ENCODE measurements at places on chromosomes 1 and 21.

- no peak for DNase-seq
Observed at GRCh38 chr1:147773215-147773715, 12.9 kb upstream of the GJA5 start.

GRCh38 chr1:225451340-225451739, 23.5 kb upstream of the LBR start:
- DNase-seq = no peak

- DNase-seq = no peak
Observed at GRCh38 chr1:6484826-6485167, 6.7 kb downstream of the PLEKHG5 start.

- DNase-seq = no peak
Observed at GRCh38 chr1:39829791-39830533, 41.3 kb upstream of the BMP8B start.

GRCh38 chr1:40884055-40884795, 22.1 kb upstream of the CITED4 start:
- DNase-seq = no peak

GRCh38 chr1:38690790-38691449, 168.7 kb downstream of the RRAGC start:
- DNase-seq = no peak

Data from stimulated activated CD8-positive, alpha-beta memory T cell treated with anti-CD3 and anti-CD28 coated beads, Interleukin-12 subunit alpha, Interleukin-12 subunit beta, amount 100 ng/mL, for 1 hour (primary cell).